ENCODE measurements at places on chromosomes 7 and 10.
A peak's percentile ranks its signal among the peaks of the same experiment; 100 is the strongest.

DNA sequence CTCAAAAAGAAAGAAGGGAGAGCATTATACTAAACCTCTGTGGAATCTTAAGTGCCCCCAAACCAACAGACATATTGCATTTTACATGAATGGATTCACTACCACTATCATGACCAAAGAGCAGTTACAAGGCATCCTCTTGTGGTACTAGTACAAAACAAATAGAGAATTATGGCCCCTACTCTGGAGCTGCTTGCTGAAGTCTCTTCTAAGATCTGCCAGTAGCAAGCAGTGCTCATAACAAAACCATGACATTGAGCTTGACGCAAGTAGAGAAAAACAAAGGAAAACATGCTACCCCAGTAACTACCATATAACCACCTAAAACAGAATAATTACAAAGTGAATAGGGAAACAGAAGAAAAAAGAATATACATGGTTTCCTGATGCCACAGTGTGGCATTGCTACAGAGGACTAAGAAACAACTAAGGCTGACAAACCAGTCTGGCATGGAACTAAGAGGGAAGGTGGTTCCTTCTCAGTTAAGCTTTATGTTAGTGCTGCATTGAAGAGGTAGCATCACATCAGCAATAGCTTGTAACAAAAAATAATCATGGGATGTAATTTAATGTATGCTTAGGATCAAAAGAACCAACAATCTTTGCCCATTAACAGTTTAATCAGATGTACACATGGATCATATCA lies 150.2 kb upstream of the AGR3 start:
- no peak for DNase-seq

- DNase-seq = no peak
Measured at GRCh38 chr10:34912771-34913170, 97.7 kb upstream of the PARD3 start.

DNA sequence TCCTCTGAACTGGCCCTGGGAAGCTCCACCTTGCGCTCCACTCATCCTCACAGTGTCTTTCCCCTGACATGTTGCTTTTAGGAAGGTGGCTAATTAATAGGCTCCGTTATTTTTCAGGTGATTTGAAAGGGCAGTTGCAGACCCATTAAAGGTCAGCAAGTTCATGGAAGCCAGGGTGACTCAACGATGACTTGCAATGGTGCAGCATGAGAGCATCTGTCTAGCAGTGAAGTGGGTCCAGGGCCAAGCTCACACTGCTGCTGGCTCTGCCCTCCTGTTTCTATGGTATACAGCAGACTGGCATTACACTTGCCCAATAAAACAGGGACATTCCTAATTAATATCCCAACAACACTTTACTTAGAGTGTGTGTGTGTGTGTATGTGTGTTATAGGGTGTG lies 68.8 kb upstream of the WDR11 start:
- DNase-seq = no peak

DNA sequence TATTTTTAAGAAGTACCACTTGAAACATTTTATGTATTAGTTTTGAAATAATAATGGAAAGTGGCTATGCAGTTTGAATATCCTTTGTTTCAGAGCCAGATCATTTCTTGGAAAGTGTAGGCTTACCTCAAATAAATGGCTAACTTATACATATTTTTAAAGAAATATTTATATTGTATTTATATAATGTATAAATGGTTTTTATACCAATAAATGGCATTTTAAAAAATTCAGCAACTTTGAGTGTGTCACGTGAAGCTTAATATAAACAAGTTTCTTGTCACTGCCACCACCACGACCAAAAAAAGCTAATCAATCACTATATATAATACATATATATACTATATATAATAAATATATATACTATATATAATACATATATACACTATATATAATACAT lies 4.8 kb downstream of the IL6 start:
- no peak for DNase-seq

GRCh38 chr7:135991322-135991721 lies 14.2 kb upstream of the MTPN start:
- DNase-seq = no peak

DNA sequence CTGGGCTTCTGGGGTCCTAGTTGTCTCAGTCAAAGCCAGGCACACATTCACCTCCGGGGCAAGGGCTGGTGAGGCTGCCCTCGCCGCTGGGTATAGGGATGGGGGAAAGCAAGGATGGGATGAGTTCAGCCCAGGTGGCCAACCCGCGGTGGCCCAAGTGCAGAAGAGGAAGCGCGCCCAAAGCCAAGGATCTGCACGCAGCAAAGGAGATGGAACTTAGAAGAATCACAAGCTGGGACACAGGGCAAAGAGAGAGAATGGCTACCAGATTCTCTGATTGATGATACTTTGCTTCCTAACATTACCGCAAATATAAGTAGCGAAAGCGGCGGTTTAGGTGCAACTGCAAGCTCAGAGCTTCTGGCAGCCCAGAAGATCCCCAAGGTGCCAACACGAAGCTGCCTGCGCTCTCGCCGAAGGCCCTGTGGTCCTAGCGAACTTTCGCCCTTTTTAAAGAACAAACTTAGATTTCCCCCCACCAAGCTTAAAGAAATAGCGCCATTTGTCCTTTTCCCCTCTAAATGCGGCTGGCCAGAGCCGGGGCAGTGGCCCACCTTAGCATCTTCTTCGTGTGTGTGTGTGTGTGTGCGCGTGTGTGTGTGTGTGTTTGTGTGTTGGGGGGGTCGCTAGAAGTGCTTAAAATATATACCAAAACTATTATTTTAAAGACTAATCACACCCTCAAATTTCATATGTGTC lies 927 bp upstream of the MKX start:
- no peak for DNase-seq

DNA sequence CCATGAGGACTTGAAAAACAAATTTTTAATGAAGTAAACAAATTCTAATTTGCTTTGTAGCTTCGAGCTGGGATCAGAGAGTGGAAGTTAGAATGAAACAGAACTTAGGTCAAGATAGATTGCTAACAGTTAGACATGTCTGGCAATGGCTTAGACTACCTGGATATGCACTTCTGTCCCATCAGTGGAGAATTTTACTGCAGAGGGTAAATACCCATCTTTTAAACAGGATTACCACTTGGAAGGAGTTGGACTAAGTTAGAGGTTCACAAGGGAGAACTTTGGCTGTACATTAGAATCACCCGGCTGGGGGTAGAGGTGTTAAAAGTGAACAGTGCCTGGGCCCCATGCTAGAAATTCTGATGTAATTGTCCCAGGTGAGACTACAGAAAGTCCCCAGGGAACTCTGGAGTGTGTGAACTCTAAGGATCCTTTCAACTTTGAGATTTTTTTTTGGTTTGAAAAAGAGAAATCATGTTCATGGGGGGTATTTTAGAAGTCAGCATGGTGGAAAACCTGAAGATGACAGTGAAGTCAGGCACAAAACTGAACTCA lies 35.5 kb downstream of the ENTPD1 start:
- DNase-seq = no peak

GRCh38 chr7:46786221-46786954 lies 795.5 kb downstream of the TNS3 start:
- DNase-seq = no peak

- DNase-seq = no peak
Measured at GRCh38 chr7:157436763-157437480, 100.1 kb downstream of the DNAJB6 start.

- DNase-seq = no peak
Measured at GRCh38 chr7:120473352-120473751, 200.4 kb downstream of the KCND2 start.

- DNase-seq = no peak
Measured at GRCh38 chr7:87599336-87599735, 1.3 kb downstream of the ABCB1 start.

DNA sequence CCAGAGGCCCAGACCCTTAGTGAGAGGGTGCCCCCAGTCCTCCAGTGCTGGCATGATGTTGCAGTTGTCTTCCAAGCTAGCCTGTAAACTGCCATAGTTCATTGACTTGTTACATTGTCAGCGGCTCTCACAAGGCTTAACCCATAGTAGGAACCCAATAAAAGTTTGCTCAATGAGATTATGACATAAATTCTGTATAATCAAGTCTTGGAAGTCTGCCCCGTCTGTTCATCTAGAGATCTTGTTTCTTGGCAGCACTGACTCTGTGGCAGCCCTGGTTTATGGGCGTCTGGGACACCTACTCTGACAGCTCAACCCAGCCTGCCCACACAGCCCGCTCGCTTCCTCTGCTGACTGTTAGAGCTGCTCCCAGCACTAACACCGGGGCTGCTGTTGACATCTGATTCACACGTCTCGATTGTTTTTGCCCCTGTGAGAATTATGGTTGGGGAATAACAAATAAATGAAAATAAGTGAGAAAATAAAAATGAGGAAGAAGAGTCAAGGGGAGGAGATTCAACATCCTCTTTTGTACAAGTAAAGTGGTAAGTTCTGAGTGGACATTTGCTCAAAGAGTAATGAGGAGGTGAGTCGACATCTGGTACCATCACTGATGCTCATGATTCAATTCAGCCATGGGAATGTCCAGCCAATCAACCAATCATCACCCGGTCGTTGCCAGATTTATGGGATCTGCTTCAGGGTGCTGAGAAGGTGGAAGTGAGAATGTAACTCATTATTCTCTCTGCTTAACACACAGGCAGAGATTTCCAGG lies 160.8 kb downstream of the SPAG6 start:
- DNase-seq = no peak

DNA sequence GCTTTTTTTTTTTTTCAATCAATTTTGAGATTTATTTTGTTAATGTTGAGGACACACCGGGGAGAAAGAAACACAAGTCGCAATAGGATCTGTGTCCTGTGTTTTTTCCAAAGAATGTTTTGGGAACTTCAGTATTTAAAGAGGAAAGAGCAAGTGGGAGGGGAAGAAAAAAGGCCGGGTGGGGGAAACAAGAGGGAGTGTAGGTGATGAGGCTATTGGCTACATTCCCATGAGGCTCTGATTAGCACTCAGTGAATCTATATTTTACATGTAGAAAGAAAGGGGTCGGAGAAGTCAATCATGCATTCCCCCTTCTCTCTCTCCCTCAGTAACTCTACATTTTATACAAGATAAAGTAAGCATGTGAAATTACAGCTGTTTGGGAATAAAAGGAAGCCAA lies 4.1 kb downstream of the ZNF680 start:
- DNase-seq = no peak

DNA sequence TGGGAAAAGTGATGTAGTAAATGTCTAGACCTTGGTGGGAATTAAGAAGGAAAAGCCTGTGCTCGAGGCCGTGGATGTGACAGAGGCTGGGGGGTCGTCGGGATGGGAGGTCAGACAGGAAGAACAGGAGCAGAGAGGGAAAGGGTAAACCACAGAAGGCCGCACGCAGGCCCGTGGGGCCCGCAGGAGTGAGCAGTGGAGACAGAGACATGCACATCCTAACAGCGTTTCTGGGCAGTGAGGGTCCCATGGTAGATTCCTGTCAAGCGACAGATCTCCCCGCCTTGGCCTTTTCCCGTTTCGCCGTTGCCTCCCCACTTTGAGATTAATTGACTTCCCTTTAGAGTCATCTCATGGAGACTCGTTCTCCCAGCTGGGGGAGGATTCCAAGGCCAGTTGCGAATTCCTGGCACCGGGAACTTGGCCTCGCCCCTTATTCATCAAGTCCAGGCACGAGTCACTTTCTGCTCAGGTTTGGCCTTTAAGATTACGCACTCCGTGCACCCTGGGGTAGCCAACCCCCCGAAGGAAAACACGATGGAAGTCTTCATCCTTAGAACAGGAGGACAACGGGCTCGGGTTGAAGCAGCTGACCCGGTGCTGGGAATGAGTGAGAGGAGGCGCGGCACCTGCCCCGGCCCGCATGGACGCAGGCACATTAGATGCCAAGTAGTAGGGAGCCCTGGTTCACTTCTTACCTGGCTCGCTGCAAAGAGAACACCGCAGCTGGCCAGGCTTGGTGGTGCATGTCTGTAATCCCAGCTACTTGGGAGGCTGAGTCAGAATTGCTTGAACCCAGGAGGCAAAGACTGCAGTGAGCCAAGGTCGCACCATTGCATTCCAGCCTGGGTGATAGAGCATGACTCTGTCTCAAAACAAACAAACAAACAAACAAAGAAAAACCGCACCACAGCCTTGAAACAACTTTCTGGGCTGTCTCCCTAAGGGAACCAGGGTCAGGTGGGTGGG lies 315.2 kb upstream of the SHH start:
- DNase-seq = no peak

- DNase-seq = no peak
Measured at GRCh38 chr10:131747251-131747650, 153.6 kb upstream of the PPP2R2D start.

GRCh38 chr10:31709476-31709875 lies 219.2 kb downstream of the ARHGAP12 start:
- no peak for DNase-seq

DNA sequence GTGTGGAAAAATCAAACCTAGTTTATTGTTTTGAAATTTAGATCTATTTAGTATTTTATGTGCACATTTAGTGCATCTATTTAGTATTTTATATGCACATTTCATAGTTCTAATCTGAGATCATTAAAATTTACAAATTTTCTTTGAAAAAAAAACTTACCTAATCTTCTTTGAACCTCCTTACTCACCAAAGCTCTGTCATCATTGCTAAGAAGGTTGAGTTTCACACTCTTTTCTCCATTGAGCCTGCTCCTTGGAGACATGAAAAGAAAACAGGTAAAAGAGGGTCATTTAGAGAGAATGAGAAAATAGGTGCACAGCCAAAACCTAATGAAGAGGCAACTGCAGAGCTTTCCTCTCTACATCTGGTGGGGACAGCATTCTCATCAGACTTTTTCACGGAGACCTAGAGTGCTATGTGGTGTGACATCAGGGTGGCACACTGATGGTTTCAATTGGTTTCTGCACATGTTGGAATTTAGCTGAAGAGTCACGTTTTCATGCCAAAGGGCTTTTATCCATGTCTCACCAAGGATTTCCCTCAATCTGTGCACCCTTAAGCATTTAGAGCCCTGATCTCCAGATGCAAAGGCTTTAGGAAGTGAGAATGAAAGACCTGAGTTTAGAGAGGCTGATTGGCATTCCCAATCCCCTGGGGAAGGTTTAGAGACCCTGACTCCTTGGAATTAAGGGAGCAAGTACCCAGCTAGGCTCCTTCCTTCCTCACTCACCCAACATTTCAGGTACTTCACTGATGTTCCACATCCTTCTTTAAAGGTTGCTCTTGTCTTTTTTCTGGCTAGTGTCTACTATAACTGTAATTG lies 89.2 kb upstream of the CAPZA2 start:
- DNase-seq = no peak

- peak; percentile 26 for DNase-seq
Measured at GRCh38 chr7:93902777-93903423, 3.5 kb upstream of the GNGT1 start.

- no peak for DNase-seq
Measured at GRCh38 chr7:22110881-22111280, 165.2 kb upstream of the CDCA7L start.
